ENCODE measurements at places on chromosomes 2 and 18.

GRCh38 chr2:175167076-175167791 is 769 bp downstream of the ATF2 start:
- DNase-seq = no peak

GRCh38 chr2:188529710-188530109 is 238.0 kb downstream of the GULP1 start:
- DNase-seq = no peak

DNA sequence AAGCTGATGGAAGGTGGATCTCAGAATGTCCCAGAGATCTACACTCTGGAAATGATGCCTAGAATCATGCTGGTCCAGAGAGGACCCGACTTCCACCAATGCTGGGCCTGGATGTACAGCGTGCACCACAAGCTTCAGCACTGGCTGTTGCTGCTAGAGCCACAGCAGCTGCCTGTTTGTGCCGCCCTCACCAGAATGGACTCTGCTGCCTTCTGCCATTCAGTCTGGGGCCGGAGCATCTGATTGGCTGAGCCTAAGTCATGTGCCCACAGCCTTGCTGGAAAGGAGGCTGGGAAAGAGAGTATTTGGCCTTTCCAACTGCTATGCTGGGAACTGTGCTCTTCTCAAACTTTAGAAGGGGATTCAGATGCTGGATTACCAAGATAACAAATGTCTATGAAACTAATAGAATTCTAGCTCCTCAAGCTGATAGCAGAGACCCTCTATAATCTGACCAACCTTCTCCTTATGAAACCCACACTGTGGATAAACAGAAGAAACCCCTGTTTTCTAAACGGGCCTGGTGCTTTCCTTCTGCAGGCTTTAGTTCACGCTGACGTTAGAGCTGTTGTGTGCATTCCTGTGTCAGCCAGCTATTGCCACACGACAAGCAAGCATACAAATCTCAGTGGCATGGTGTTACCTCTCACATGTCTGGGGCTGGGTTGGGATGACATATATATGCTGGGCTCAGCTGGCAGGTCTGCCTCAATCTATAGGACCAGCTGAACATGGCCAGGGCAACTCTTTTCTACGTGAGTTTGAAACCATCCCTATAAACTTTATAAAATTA is 4.1 kb upstream of the LOXHD1 start:
- DNase-seq = no peak

GRCh38 chr2:236892721-236893120 is 193.0 kb upstream of the COPS8 start:
- DNase-seq = no peak

- peak; percentile 95 for DNase-seq
These were observed 151.0 kb downstream of the HDAC4 start for GRCh38 chr2:239249776-239250175.

- no peak for DNase-seq
These were observed 21.4 kb downstream of the CCL20 start for GRCh38 chr2:227834916-227835650.

DNA sequence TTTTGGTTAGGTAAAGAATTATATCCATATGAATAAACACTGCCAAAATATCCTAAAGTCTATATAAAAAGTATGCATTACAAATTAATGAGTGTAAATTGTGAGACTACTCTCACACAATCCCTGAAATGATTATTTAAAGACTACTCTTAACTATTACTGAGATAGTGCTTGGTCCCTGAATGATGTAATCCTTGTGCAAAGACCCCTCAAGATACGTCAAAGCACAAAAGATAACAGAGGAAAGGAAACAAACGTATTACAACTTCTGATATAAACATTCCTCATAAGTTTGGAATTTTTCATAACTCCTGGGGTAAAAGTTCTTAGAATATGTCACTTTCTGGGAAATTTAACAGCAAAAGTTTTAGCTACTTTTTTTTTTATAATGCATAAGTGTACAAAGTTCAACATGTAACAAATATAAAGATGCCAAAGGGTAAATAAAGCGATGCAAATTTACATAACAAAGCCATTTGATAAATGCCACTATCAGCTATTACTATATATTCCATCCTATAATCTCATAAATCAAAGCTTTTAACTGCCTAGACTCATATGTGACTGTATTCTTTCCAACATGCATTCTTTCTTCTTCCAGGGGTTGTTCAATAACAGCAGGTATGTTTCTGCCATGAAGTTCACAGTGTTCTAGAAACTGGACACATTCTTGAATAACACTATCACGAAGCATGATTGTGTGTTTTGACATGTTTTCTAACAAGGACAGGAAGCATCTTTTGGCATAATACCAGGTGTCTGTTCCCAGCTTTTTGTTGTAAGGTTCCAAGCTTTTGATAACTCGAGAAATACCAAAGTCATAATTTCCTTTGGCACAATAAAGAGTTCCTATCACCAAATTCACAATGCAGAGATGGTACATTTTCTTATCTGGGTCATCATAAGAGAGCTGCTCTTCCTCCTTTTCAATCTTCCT is 158.0 kb downstream of the AGPS start:
- no peak for DNase-seq

GRCh38 chr2:127649100-127649611 is 3.2 kb downstream of the GPR17 start:
- DNase-seq = peak; percentile 89

DNA sequence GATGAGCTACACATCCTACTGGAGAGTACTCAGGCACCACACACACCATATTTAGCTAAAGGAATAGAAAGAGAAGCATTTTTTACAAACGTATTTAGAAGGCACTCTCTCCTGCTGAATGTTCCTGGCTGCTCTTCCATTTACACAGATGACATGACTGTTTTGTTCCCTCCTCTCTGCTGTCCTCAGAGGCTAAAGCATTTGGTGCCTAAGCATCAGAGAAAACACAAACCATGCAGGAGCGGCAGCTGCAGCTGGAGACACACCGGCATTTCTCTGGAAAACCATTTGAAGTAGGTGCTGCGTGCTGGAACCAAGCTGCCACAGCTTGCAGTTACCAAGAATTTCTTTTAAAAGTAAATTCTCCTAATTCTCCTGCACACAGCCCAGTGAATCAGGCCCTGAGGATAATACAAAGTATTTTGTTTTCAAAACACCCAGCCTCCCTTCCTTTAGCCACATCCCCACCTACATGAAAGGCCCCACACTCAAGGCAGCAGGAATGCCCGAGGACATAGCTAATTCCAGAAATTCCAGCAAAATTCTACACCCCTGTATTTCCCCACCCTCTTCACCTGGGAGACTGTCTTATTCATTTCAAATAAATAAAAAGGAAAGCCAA is 488.9 kb upstream of the SOX11 start:
- DNase-seq = no peak

GRCh38 chr18:64100116-64100922 is 48.6 kb downstream of the LINC00305 start:
- no peak for DNase-seq

- peak; percentile 90 for DNase-seq
These were observed 127.8 kb downstream of the COPS8 start for GRCh38 chr2:237213315-237214022.

DNA sequence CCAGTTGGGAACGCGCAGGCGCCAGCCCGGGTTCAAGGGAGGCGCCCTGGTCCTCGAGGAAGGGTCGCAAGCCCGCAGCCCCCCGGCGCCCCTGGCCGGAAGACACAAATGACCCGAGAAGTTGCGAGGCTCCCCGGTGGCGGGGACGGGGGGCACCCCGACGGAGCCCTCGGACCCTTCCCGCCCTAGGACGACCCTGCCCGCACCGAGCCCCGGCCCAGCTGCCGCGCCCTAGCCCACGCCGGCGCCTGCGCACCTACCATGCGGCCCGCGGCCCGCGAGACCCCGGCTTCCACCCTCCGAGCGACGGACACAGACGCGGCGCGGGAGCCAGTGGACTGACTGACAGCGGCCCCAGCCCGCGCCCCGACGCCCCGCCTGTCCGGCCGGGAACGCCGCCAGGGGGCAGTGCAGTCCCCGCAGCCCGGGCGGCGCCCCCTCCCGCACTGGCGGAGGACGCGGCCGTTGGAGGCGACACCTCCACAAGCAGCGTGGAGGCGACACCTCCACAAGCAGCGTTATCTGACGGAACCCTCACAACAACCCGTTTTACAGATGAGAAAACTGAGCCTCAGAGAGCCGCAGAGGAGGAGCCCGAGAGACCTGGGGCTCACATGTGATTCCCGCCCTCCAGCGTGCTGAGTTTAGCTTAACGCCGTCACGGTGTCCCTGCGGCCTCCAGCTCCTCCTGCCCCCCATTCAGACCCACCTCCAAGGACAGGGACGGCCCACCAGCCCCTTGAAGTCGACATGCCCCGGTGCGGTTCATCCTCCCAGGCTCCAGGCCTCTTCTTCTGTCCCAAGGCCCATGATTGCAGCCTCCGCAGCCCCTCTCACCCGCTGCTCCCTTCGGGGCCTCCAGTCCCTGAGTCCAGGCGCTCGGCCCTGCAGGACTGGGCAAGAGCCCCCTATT is at the start of gene NMUR1:
TSS of gene NMUR1 (minus strand) at position 347 of the 913 bp plus-strand sequence. CDS start at position 263, 84 bp downstream.
- DNase-seq = peak; percentile 76

DNA sequence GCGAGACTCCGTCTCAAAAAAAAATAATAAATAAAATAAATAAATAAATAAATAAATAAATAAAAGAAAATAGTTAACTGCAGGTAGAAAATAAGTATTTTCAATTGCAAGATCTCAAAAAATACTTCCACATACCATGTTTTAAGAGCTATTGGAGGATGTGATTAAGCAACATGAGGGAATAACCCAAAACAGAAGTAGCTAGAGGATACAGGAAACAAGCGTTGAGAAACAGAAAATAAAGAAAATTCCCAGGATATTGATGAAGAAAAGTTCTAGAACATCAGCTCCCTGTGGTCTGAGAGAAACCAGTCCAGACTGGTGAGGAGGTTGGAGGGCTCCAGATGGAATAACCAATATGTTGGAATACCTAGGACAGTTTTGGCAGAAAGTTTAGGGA is 57.3 kb upstream of the RND3 start:
- DNase-seq = no peak

DNA sequence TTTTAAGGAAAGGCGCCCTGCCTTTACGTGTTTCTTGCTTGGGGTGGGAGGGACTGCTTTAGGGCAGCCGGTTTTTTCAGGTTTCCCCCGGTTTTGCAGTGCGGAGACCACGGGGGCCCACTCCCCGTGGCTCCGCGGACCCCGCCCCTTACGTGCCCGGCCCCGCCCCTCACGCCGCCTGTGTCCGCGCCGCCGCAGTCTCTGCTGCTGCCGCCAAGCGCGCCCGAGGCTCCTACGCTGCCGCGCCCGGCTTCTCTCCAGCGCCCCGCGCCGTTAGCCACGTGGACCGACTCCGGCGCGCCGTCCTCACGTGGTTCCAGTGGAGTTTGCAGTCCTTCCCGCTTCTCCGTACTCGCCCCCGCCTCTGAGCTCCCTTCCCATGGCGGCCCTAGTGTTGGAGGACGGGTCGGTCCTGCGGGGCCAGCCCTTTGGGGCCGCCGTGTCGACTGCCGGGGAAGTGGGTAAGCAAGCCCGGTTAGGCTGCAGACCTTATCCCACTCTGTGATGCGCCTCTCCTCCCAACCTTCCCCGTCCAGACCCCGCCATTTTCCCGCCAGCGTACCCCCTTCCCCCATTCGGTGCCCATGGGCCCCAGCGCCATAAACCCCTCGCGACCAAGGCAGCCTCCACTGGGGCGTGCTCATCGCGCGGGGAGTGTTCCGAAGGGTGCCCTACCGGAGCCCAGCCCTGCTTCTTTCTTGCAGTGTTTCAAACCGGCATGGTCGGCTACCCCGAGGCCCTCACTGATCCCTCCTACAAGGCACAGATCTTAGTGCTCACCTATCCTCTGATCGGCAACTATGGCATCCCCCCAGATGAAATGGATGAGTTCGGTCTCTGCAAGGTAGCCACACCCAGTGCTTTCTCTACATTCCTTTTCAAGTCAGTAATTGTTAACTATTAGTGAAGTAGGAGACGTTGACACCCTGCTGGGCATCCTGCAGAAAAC is at the start of gene CAD:
TSS of gene CAD (plus strand) at position 197 of the 949 bp plus-strand sequence. CDS start at position 380, 183 bp downstream.
- DNase-seq = peak; percentile 93

DNA sequence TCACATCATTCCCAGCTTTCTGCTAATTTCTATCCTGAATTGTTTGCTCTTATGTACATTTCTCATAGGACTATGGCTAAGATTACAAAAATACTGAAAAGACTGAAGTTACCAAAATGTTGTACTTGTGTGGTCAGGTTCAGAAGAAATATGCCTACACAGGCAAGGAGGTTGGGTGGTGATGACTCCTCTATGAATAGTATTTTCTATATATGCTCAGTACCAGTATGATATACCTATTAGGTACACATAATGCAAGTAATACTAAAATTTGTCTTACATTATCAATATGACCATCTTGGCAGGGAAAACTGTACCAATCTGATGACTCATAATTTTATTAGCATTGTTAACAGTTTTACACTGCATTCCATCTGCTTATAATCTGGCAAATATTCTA is 12.2 kb upstream of the ORC2 start:
- DNase-seq = no peak

GRCh38 chr2:233412405-233412804 is 58.1 kb downstream of the DGKD start:
- DNase-seq = no peak

GRCh38 chr18:75455249-75456198 is 28.0 kb upstream of the SMIM21 start:
- DNase-seq = no peak

- DNase-seq = no peak
These were observed 19.5 kb upstream of the TMEM163 start for GRCh38 chr2:134738141-134738870.

DNA sequence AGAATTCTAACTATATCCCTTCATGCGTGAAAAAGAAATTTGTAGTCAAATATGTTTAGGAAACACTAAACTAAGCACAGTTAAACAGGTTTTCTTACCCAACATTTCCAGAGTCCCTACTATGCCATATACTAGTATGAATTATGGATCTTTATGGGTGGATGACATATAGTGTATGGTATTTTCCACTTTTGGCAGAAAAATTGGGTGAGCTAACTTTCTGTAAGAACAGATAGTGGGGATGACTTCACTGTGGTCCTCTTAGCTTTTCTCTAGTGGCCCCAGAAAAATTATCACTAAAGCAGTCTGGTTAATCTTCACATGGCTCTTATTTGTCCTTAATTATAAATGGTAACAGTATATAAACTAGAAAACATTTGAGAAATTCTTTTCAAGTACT is 240.0 kb upstream of the GULP1 start:
- DNase-seq = no peak

GRCh38 chr2:11566383-11566782 is 32.5 kb downstream of the GREB1 start:
- peak; percentile 30 for DNase-seq

- DNase-seq = no peak
These were observed 459.4 kb upstream of the UBE2E3 start for GRCh38 chr2:180520921-180521581.

GRCh38 chr2:1740716-1741589 is 3.4 kb downstream of the PXDN start:
- peak; percentile 62 for DNase-seq

- no peak for DNase-seq
These were observed 35.5 kb upstream of the IGFBP5 start for GRCh38 chr2:216730871-216731270.

DNA sequence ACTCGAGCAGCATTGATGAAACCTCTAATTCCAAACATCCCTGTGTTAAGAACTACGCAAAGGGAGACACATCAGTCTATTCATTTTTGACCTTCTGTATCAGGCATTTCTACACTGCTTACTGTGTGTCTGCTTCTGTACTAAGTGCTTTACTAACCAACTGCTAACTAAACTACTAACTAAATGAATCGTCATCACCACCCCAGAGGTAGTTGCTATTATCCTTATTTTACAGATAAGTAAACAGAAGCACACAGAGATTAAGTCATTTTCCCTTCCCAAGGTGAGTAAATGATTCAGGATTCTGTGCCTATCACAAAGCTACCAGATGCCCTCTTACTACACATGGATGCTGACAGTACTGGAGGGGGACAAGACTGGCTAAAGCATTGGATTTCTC is 284.1 kb downstream of the AGPS start:
- no peak for DNase-seq

Measured in sigmoid colon (tissue), 7 donors.